Activated CD8-positive, alpha-beta memory T cell treated with anti-CD3 and anti-CD28 coated beads for 1 hour (primary cell): ENCODE measurements at places on chromosomes 6 and 20.

DNA sequence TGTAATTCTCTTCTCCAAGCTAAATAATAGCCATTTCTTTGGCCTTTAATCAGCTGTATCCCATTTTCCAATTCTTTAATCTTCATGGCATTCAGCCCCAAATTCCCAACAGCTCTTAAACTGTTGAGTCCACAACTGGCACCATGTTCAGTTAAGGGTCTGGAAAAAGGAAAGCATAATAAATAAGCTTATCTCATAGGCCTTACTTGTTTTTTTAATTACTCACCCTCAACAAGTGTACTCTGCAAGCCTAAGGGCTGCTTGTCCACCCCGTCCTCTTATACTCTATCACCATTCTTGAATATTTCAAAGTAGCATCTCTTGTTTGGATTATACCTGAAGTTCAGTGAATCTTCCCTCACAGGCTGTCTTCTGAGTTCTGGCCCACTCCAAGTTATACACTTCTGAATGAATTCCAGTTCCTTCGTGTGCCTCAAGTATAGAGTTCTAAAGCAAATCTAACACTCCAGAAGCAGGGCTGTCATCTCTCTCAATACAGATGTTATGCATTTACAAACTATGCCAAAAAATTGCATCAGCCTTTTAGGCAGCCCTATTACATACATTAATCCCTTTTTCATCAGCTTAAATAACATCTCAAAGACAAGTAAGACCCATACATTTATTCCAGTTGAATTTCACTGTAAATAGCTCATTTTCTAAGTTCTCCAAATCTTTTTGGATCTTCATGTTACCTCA, 98.7 kb downstream of the COL21A1 start:
- no peak for DNase-seq

DNA sequence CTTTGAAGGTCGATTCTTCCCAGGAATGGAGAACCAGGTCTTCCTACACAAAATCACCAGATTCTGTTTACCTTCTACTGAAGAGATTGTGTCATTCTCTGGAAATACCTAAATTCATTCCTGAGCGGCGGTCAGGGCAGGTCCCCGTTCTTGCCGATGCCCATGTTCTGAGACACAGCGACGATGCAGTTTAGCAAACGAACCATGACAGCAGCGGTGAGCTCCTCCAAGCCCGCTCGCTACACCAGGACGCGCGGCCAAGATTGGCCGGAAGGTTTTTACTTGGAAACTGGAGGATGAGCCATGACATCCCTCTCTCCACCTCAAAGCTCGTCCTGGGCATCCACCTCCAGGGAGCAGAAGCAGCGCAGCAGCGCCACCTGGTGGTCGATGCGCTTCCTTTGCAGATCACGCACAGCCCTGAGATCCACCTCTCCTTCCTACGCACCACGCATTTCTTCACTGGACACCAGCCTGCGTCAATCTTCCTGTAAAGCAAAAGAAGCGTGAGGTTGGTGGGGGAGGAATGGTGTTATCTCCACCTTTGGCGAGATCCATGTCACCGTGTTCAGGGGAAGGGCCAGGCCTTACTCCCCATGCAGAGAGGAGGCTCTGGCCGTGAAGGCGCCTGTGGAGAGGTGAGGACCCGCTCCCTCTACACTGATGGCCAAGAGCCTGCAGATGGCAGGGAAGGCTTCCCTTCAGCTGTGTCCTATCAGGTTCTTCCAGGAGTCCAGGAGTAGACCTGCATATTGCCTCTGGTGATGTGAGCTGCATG, 9.9 kb upstream of the HLA-B start:
- DNase-seq = peak; percentile 85

- DNase-seq = no peak
These were observed 62.6 kb upstream of the PMEPA1 start for GRCh38 chr20:57772349-57772964.

- no peak for DNase-seq
These were observed 77.4 kb downstream of the RALGAPA2 start for GRCh38 chr20:20635006-20635405.

DNA sequence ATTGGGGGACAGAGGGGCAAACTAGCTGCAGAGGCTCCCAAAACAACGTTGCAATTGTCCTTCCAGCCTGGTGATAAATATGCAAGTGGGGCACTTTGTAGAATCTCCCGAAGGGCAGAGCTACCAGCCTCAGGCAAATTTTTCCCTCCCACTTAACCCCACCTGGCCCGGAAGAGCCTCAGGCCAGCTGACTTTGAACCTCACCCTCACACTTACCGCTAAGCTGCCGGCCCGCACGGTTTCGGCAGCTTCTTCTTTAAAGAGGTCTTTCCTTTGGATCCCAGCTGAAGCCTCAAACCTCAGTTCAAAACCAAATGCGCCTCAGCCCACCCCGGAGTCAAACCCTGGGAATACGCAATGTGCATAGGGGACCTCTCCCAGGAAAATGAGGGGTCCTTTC, 2.5 kb downstream of the OVOL2 start:
- no peak for DNase-seq

DNA sequence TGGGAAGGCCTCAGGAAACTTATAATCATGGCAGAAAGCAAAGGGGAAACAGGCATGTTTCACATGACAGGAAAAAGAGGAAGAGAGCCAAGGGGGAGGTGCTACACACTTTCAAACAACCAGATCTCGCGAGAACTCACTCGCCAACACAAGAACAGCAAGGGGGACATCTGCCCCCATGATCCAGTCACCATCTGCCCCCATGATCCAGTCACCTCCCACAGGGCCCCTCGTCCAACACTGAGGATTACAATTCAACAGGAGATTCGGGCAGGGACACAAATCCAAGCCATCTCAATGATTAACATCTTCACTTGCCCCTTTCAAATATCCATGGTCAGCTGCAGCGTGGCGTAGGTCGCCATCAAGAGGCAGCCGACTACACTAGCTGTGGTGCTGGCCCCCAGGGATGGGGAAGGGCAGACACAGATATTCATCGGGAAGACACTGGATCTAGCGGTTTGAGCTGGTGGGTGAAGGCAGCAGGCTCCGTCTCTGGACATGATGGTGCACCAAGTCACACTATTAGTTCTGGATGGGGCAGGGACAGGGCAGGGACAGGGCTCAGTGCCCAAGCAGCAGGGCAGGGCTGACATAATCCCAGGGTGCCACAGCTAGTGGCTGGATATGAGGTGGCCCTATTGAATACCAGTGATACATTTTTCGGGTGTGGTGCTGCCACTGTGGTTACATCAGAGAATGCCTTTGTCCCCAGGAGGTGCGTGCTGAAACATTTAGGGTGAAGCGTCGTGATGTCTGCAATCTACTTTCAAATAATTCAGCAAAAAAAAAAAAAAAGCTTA, 31.6 kb downstream of the TUBB2B start:
- no peak for DNase-seq

DNA sequence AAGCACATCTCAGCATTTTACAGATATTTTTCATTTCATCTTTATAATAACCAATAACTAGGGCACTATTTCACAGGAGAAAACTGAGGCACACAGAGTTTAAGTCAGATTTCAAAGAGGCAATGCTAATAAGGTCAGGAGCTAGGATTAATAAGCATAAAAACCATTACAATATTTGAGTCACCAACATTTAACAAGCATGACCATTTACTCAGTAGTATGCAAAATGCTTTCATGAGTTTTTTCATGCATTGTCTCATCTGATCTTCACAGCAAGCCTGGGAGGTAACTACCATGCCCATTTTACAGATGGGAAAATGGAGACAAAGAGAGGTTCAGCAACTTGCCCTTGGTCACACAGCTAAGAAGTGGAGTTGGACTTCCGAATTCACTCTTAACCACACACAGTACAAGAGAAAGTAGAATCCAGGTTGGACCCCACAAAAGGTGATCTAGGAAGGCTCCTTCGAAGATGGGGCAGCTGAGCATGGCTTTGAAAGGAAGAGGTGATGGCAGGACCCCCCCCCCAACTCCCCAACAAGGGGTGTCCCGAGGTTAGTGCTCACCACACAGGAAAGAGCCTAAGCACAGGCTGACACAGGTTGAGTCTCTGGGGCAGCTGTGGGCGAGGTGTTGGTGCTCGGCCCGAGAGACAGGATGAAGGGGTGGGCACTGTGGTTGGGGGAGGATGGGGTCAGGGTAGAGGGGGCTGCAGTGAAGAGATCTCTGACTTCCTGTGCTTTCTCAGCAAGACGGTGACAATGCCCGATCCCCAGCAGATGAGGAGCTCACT, 108.8 kb downstream of the PREX1 start:
- DNase-seq = peak; percentile 18
